ENCODE measurements at places on chromosomes 3 and 15. TPM values are rescaled to one million over a fixed set of nuclear protein-coding genes. Genes with fewer than 3 reads are reported as not detected.

DNA sequence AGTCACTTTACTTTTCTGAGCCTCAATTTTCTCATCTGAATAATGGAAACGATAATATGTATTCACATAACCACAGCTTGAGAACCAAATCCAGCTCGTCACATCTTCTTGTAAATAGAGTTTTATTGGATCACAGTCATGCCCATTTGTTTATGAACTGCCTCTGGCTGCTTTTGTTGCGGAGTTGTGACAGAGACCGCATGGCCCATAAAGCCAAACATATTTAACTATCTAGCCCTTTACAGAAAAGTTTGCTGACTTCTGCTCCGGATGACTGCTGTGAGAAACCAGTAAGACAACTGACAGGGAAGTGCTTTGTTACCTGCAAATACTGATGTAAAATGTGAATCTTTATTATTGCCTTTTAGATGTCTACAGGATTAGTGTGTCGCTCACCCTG, 216.0 kb downstream of the RORA start:
- ATAC-seq = no peak
- H3K36me3 ChIP-seq = no peaks in the 10 kb centered on the region
- no peak overlapping the region for H3K27ac ChIP-seq
- H3K4me3 ChIP-seq = no peak overlapping the region

BOC gene
- 83.8 TPM for total RNA-seq

TRH gene
- total RNA-seq = 0.30 TPM

SEMA6D gene
- total RNA-seq = 14.2 TPM

- H3K27me3 ChIP-seq = no peaks in the 10 kb centered on the region
- H3K4me3 ChIP-seq = no peak overlapping the region
- no peak for ATAC-seq
- H3K27ac ChIP-seq = peak overlapping the region; percentile 44
- H3K36me3 ChIP-seq = no peaks in the 10 kb centered on the region
Measured at GRCh38 chr3:51102396-51102795, 282.7 kb upstream of the MANF start.

GRCh38 chr3:160792540-160792939, 36.5 kb downstream of the PPM1L start:
- no peaks in the 10 kb centered on the region for H3K27me3 ChIP-seq
- H3K4me3 ChIP-seq = no peak overlapping the region
- ATAC-seq = no peak
- H3K4me1 ChIP-seq = no peaks in the 10 kb centered on the region

DNA sequence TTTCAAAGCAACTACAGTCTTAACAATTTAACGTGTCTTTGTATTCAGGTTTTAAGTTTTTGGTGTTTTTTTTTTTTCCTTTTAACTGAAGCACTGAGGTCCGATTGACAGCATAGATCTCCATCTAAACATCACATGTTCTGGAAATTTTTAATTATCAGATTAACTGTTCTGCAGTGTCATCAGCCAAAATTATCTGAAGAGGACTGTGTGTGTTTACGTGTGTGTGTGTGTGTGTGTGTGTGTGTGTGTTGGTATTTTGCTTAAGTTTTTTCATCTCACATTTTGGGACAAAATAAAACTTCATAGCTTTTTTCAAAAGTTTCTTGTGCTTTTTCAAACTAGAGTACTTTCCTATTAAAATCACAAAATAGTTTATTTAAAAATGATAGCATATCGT, 1.8 kb downstream of the PIK3CA start:
- H3K4me1 ChIP-seq = no peaks in the 10 kb centered on the region
- ATAC-seq = no peak
- H3K4me3 ChIP-seq = peak overlapping the region; percentile 64
- no peaks in the 10 kb centered on the region for H3K36me3 ChIP-seq
- no peaks in the 10 kb centered on the region for H3K27me3 ChIP-seq

P2RY12 gene
- total RNA-seq = 6.6 TPM

DNA sequence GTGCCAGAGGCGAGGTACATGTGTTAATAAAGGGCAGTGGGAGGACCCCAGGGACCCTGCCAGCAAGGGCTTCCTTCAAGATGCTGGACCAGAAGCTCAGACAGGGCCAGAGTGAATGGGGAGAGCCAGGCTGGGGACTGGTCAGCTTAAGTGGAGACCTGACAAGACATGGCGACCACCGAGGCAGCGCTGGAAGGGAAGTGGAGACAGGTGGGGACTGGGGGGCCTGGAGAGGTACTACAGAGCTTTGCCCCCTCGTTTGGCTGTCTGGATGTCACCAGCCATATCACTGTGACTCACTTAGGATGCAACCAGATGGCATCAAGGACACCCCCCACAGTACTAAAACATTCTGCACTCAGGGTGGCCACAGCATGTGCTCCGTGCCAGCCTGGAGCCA, 97.9 kb downstream of the ADCY5 start:
- no peak for ATAC-seq
- H3K27ac ChIP-seq = peak overlapping the region; percentile 80
- no peaks in the 10 kb centered on the region for H3K36me3 ChIP-seq
- H3K4me1 ChIP-seq = no peaks in the 10 kb centered on the region

GRCh38 chr3:2544212-2544611, 445.5 kb downstream of the CNTN4 start:
- no peak for ATAC-seq
- H3K4me3 ChIP-seq = no peak overlapping the region
- H3K27ac ChIP-seq = no peak overlapping the region
- no peaks in the 10 kb centered on the region for H3K36me3 ChIP-seq
- H3K4me1 ChIP-seq = no peaks in the 10 kb centered on the region
- no peaks in the 10 kb centered on the region for H3K27me3 ChIP-seq

- H3K36me3 ChIP-seq = peaks cover 57% of the 10 kb centered on the region
- ATAC-seq = no peak
- H3K4me1 ChIP-seq = peaks cover 11% of the 10 kb centered on the region
- H3K4me3 ChIP-seq = no peak overlapping the region
- no peak overlapping the region for H3K27ac ChIP-seq
Measured at GRCh38 chr3:53243165-53243564, 12.7 kb downstream of the TKT start.

DNA sequence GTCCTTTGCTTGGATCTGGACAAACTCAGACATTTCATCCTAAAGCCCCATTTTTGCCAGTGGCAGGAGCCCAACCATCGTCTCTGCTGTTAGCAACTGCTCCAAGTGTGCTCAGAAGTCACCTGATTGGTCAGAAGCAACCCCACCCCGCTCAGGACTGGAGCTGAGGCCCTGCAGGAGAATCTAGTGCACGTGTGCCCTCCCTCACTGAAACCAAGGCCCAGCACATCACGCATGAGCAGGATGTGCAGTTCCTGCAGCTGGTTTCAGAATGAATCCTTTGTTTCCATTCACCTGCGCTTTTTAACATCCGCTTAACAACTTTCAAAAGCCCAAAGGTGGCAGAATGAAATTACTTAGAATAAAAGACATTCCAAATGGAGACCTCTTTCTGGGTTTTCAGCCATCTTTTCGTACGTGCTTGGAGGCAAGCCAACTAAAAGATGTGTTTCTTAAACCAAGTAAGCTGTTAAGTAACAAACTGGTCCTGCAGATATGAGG, 81.2 kb downstream of the SRGAP3 start:
- no peaks in the 10 kb centered on the region for H3K27me3 ChIP-seq
- H3K36me3 ChIP-seq = no peaks in the 10 kb centered on the region
- H3K27ac ChIP-seq = no peak overlapping the region
- no peak overlapping the region for H3K4me3 ChIP-seq
- no peak for ATAC-seq
- H3K4me1 ChIP-seq = no peaks in the 10 kb centered on the region

NR2E3 gene
- not detected for total RNA-seq

- H3K36me3 ChIP-seq = no peaks in the 10 kb centered on the region
- no peak for ATAC-seq
Measured at GRCh38 chr3:23640471-23641146, 165.1 kb upstream of the UBE2E1 start.

DNA sequence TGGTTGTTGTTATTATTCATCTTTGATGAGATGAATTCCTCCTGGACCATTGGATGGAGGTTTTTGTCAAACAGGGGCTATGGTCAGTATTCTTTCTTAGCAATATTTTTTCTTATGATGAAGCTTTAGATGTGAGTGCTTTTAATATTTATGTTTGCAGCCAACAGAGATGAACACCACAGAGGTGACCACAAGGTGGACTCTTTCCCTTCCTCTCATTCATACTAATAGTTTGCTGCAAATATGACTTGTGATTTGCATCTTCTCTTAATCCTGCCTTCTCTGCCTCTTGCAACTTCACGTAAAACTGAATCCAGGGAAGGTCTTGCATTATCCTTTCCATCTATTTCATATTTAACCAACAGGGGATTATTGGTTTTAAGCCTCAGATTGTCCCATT, 473.1 kb upstream of the UBE2E2 start:
- no peaks in the 10 kb centered on the region for H3K4me1 ChIP-seq
- no peak overlapping the region for H3K4me3 ChIP-seq
- H3K27me3 ChIP-seq = no peaks in the 10 kb centered on the region
- ATAC-seq = no peak
- H3K27ac ChIP-seq = no peak overlapping the region
- no peaks in the 10 kb centered on the region for H3K36me3 ChIP-seq

DNA sequence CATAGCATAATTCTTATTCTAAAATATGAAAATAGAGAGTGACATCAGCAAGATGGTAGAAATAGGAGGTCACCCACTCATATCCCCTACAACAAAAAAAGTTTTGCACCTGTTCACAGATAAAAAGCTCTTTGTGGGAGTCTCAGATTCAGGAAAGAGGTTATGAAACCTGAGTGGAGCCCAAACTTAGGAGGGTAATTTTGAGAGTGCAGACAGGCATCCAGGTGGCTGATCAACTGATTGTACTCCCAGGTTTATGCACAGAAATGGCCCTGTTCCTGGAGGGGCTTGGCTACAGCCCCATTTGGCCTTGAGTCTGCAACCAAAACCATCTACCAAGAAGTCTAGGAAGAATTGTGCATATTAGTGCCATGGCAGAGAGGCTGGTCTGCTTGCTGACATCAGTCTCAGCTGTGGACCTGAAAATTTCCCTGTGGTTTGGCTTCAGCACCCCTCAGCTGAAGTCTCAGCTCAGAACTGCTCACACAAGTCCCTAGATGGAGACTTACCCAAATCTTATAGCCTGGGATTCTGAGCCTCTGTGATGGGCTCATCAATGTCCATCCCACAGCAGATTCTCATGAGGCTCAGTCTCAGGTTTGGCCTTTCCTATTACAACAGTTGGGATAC, 291.6 kb downstream of the IL20RB start:
- no peaks in the 10 kb centered on the region for H3K4me1 ChIP-seq
- no peak for ATAC-seq
- no peak overlapping the region for H3K27ac ChIP-seq
- no peak overlapping the region for H3K4me3 ChIP-seq
- no peaks in the 10 kb centered on the region for H3K27me3 ChIP-seq

DNA sequence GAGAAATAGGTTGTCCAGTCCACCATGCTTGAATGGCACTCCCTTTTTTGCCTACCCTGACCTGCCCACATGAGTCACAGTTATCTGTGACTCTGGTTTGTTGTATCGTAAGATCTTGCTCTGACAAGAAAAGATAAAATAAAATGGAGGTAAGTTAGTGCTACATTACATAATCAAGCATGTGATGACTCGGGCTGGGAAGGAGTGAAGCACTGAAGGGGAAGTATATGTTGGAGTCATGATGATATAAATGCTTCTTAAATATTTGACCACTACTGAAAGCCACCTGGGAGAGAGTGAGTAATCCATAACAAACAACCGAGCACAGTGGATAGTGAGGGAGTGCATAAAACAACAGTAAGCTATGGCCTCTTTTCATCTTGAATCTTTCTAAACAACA, 124.4 kb downstream of the SHOX2 start:
- no peaks in the 10 kb centered on the region for H3K4me1 ChIP-seq
- ATAC-seq = no peak
- H3K27me3 ChIP-seq = no peaks in the 10 kb centered on the region
- no peak overlapping the region for H3K4me3 ChIP-seq
- H3K36me3 ChIP-seq = no peaks in the 10 kb centered on the region

GRCh38 chr3:76369170-76369569, 583.8 kb upstream of the ZNF717 start:
- no peak for ATAC-seq
- no peak overlapping the region for H3K4me3 ChIP-seq
- H3K4me1 ChIP-seq = no peaks in the 10 kb centered on the region
- no peak overlapping the region for H3K27ac ChIP-seq
- H3K36me3 ChIP-seq = no peaks in the 10 kb centered on the region

DNA sequence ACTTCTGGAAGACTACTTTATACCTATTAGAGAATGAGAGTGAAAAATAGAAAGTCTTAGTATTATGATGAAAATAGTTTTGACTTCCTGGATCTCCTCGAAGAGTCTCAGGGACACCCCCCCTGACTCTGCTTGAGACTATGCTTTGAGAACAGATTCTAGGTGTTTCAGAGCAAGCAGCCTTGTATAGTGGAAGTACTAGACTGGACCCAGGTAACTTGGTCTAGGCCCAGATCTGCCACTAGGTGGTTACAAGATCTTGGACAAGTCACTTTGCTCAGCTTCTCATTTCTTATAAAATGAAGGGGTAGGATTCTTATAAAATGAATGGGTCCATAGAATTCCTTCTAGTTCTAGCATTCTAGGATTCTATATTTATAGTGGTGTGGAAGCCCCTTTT, 9.1 kb downstream of the ABHD5 start:
- H3K36me3 ChIP-seq = peaks cover 43% of the 10 kb centered on the region
- no peak overlapping the region for H3K27ac ChIP-seq
- ATAC-seq = no peak
- H3K4me3 ChIP-seq = no peak overlapping the region
- H3K4me1 ChIP-seq = peaks cover 7% of the 10 kb centered on the region

HDC gene
- not detected for total RNA-seq

DNA sequence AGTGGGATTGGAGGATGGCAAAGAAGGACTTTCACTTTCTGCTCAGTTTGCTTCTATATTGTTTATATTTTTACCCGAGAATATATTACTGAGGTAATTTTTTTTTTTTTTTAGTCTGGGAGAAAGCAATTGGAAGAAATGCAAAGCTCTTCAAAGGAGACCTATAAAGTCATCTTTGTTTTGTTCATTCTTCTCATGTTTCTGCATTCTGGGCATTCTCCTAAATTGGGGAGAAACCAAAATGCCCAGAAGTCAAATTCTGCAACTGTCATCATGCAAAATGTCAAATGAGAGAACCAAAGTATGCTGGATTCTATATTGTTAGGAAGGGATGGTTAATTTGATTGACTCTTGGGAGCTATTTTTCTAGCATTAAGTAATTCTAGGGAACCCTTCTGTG, 168.3 kb upstream of the TSC22D2 start:
- no peak overlapping the region for H3K4me3 ChIP-seq
- H3K36me3 ChIP-seq = no peaks in the 10 kb centered on the region
- no peak for ATAC-seq
- no peaks in the 10 kb centered on the region for H3K27me3 ChIP-seq
- peak overlapping the region; percentile 81 for H3K27ac ChIP-seq

DNA sequence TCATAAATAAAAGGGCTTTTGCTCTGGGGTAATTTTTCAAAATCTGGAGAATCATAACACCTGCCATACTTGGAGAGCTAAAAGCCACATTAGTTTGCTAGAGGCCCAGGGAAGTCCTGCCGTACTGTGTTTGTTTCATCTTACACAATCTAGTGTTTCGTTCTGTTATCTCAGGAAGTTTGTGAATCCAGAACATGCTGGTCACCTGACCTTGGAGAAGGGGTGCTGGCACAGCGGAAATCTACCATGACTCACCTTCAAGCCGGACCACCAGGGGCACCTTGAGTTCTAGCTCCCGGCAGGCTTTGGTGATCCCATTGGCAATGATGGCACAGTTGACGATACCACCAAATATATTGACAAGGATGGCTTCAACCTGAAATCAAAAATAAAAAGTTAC, 253.9 kb downstream of the SUCLG2 start:
- ATAC-seq = no peak
- H3K27ac ChIP-seq = no peak overlapping the region
- H3K4me1 ChIP-seq = no peaks in the 10 kb centered on the region
- no peak overlapping the region for H3K4me3 ChIP-seq
- no peaks in the 10 kb centered on the region for H3K27me3 ChIP-seq

CIDEC gene
- total RNA-seq = not detected

Data from gastroesophageal sphincter (tissue), 4 donors.